ENCODE measurements at places on chromosomes 13 and 19.

GRCh38 chr19:10074153-10074552, 12.0 kb upstream of the SHFL start:
- no peak for DNase-seq

- no peak for DNase-seq
Measured at GRCh38 chr13:31522396-31522795, 216.9 kb upstream of the RXFP2 start.

- no peak for DNase-seq
Measured at GRCh38 chr19:34220472-34221063, 33.8 kb upstream of the GARRE1 start.

- DNase-seq: no peak
Measured at GRCh38 chr13:79225487-79226232, 180.4 kb downstream of the RBM26 start.

GRCh38 chr19:10852098-10852800, 4.0 kb downstream of the C19orf38 start:
- no peak for DNase-seq

DNA sequence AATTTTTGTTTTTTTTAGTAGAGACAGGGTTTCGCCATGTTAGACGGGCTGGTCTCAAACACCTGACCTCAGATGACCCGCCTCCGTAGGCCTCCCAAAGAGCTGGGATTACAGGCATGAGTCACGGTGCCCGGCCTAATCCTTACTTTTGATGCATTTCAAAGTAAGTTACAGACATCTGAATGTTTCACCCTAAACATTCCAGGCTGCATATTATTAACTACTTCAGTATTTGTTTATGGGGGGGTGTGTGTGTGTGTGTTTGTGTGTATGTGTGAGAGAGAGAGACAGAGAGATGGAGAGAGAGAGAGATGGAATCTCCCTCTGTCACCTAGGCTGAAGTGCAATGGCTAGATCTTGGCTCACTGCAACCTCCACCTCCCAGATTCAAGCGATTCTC, 13.1 kb downstream of the SULT2B1 start:
- DNase-seq: no peak

GRCh38 chr13:72150502-72150901, 283.5 kb upstream of the DACH1 start:
- peak; percentile 18 for DNase-seq

GRCh38 chr19:55145232-55145631, 3.8 kb downstream of the TNNT1 start:
- no peak for DNase-seq

Measured in NT2/D1 (cell line).